Activated CD4-positive, alpha-beta T cell treated with anti-CD3 and anti-CD28 coated beads, Interleukin-10, Interleukin-2, amounts not matched to agents 100 ng/mL and 50 ng/mL, durations not matched to agents 16 hours and 8 hours (primary cell): ENCODE measurements at places on chromosomes 1 and 21.
A peak's percentile ranks its signal among the peaks of the same experiment; 100 is the strongest.

DNA sequence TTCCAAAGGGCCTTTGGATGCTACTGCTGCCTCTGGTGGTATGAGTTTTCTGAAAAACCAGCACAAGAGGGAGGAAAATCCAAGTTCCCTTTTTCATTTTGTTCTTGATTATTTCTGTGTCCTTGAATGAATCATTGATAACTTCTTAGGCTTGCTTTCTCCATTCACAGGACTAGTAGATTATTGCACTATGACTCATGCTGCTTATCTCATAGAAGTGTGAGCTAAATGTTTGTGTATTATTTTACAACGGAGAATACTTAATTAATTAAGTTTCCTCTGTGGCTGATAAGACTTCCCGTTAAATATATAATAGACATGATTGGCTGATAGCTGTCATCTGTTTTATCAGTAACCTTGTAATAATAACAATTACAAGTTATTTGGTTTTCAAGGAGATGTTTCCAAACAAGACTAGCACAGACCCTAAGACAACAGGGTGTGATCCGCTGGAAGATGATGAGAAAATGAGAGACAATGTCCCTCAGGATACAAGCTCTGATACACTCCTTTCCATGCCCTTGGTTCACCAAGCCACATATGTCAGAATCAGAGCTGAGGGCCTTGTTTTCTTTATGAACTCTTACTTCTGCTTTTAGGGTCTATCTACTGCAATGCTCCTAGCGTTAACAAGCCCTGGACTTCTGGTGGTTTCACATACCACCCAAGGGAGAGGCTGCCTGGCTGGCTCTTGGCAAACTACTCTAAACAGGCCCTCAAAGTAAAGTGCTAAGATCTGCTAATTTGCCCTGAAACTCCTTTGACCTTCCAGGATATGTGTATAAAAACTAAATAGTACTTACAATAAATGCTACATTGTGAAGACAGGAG, 1078.3 kb downstream of the TTLL7 start:
- no peak for DNase-seq

- DNase-seq: no peak
Measured at GRCh38 chr1:60102267-60103061, 28.9 kb upstream of the C1orf87 start.

- DNase-seq: no peak
Measured at GRCh38 chr1:44705470-44705869, 25.5 kb downstream of the RNU5D-1 start.

DNA sequence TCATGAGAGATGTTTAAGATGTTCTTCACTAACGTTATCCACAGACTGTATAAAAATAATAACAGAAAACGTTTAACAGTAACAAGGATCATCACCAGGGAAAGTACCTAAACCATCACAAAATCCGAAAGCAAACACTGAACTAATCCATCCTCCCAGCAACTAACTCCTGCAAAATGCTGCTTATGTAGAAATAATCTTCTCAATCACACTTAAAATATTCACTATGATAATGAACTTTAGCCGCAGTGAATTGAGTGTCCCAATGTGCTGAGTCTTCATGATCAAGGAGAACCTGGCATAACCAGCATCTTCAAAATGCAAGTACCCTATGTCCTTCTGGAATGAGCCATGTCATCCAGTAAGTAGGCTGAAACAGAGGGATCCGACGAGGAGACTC, 166.1 kb downstream of the LTN1 start:
- DNase-seq: no peak

GRCh38 chr21:32626621-32627196, 14.5 kb upstream of the CFAP298 start:
- no peak for DNase-seq

GRCh38 chr1:197776351-197777105, 1.2 kb upstream of the DENND1B start:
- DNase-seq: peak; percentile 88
